Endothelial cell of umbilical vein (primary cell): ENCODE measurements at places on chromosomes 12 and 14. TPM values are rescaled to one million over a fixed set of nuclear protein-coding genes. Genes with fewer than 3 reads are reported as not detected.

The TSHR gene
- polyA plus RNA-seq, result not detected in 2 replicates

DNA sequence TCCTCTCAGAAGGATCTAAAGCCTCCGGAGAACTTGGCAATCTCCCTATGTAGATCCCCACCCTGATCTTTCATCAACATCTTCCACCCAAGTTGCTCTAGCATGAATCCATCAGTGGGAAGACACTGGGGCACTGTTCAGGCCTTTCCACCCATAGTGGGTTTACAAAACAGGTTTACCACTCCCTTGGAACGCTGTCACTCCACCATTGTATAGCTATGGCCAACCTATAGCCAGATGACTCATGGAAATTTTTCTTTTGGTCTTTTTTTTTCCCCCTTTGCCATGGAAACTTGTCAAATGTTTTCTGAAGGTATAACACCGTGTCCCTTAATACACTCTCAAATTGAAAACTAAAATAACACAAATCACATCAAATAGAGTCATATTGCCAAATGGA, 10.8 kb upstream of the HSPB8 start:
- H3K27ac ChIP-seq, result no peak overlapping the region
- H3K4me3 ChIP-seq, result no peak overlapping the region
- H3K36me3 ChIP-seq, result no peaks in the 10 kb centered on the region
- H3K4me1 ChIP-seq, result no peaks in the 10 kb centered on the region
- DNase-seq, result no peak
- H3K27me3 ChIP-seq, result no peaks in the 10 kb centered on the region

- H3K4me3 ChIP-seq, result no peak overlapping the region
- no peak for DNase-seq
- no peaks in the 10 kb centered on the region for H3K36me3 ChIP-seq
- H3K27ac ChIP-seq, result no peak overlapping the region
- peaks cover 6% of the 10 kb centered on the region for H3K27me3 ChIP-seq
- H3K4me1 ChIP-seq, result no peaks in the 10 kb centered on the region
Measured at GRCh38 chr14:30803185-30803584, 71.2 kb upstream of the COCH start.

GRCh38 chr14:103123634-103124500, 606 bp downstream of the TNFAIP2 start:
- DNase-seq, result peak; percentile 49
- peak overlapping the region; percentile 58 for H3K4me3 ChIP-seq
- no peak overlapping the region for H3K27ac ChIP-seq
- H3K27me3 ChIP-seq, result no peaks in the 10 kb centered on the region
- peaks cover 32% of the 10 kb centered on the region for H3K4me1 ChIP-seq

The CLEC14A gene
- polyA plus RNA-seq, result 562 and 569 TPM in 2 replicates

DNA sequence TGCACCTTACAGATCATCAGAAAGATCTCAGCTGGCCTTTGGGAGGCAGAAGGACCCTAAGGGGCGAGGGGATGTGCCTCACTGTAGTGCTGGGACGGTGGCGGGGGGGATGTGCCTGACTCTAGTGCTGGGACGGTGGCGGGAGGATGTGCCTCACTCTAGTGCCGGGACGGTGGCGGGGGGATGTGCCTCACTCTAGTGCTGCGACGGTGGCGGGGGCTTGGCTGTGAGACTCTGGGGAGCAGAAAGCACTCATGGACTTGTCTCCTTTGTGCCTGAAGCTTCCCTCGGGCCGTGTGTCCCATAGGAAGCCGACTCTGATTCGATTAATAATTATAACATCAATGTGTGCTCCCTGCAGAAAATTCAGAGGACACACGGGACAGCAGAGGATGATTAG, 126.6 kb downstream of the ZNF664 start:
- H3K27me3 ChIP-seq, result peaks cover 11% of the 10 kb centered on the region
- no peaks in the 10 kb centered on the region for H3K36me3 ChIP-seq
- no peaks in the 10 kb centered on the region for H3K4me1 ChIP-seq
- no peak overlapping the region for H3K4me3 ChIP-seq
- no peak for DNase-seq

The WNK1 gene
- polyA plus RNA-seq, result 43.7 and 46.3 TPM in 2 replicates

The NOXRED1 gene
- 0.03 and 0.15 TPM in 2 replicates for polyA plus RNA-seq
